ENCODE measurements at places on chromosomes 11 and 22.

- DNase-seq: no peak
Measured at GRCh38 chr11:127998421-127998820, 588.9 kb downstream of the ETS1 start.

- DNase-seq: no peak
Measured at GRCh38 chr22:45504373-45505341, 2.0 kb downstream of the FBLN1 start.

GRCh38 chr11:12079726-12080556 is 30.4 kb upstream of the MICAL2 start:
- no peak for DNase-seq

DNA sequence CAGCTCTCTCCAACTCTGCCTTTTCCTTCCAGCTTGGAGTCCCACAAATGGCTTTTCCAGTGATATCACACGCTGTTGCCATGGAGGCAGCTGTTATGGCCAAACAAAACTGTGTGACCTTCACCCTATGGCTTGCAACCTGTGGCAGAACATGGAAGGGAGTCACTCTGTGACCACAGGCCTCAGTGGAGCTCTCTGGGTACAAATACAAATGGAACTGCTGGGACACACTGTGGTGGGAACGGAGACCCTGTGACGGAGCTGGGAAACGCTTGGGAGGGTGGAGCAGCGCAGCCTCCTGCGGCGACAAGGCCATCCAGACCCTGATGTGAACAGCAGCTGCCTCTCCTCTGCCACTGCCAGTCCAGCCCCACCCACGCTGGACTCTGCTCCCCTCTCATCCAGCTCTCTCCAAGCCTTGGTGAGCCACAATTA is 162.5 kb downstream of the ETS1 start:
- DNase-seq: no peak

GRCh38 chr22:28948424-28948823 is 65.1 kb downstream of the ZNRF3 start:
- DNase-seq: no peak

DNA sequence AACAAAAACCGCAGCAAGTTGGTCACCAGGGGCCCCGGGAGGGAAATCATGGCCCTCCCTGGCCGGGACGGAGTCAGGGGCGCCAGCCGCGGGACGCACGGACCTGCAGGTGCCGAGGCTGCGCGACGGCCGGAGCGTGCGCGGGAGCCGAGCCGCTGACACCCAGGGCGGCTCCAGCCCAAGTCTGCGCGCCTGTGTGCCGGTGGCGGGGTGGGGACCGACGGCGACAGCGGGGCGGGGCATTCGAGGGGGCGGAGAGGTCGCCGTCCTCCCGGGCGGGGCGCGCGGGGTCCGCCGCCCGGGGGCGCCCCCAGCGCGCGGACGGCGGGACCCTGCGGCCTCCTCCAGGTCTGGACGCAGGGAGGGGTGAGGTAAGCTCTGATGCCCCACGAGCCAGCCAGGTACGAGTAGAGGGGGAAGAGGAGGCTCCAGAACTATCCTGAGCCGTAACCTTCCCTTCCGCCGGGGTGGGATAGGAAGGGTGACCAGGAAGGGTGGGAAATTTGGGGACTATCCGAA is at the start of gene ESAM:
ESAM (minus strand) TSS at position 186 of the 519 bp plus-strand sequence; CDS start at position 50, 136 bp downstream.
- no peak for DNase-seq

GRCh38 chr11:23948851-23949250 is 548.0 kb upstream of the LUZP2 start:
- DNase-seq: no peak

- no peak for DNase-seq
Measured at GRCh38 chr11:72244060-72244360, at the start of gene PHOX2A. Gene PHOX2A, minus strand, starts transcription at chr11:72244176. Its CDS starts 172 bp downstream, at chr11:72244004.

DNA sequence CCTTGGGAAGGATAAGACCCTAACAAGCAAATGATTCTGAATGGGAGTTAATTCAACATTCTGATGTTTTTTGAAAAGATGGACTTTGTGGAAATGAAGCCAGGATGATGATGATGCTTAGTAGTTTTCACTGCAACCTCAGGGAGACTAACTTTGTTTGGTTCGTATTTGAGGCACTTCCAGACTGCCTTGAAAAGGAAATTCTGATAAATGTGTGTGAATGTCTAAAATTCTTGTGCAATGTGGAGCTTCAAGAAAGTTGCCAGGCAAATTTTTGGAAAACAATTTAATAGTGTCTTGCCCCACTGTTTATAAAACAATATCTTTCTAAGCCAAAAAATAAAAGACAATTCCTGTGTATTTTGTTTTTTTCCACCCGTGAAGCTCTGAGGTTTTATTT is 11.2 kb upstream of the NAV2 start:
- no peak for DNase-seq

- DNase-seq: no peak
Measured at GRCh38 chr11:65204646-65205601, 23.2 kb downstream of the CAPN1 start.

DNA sequence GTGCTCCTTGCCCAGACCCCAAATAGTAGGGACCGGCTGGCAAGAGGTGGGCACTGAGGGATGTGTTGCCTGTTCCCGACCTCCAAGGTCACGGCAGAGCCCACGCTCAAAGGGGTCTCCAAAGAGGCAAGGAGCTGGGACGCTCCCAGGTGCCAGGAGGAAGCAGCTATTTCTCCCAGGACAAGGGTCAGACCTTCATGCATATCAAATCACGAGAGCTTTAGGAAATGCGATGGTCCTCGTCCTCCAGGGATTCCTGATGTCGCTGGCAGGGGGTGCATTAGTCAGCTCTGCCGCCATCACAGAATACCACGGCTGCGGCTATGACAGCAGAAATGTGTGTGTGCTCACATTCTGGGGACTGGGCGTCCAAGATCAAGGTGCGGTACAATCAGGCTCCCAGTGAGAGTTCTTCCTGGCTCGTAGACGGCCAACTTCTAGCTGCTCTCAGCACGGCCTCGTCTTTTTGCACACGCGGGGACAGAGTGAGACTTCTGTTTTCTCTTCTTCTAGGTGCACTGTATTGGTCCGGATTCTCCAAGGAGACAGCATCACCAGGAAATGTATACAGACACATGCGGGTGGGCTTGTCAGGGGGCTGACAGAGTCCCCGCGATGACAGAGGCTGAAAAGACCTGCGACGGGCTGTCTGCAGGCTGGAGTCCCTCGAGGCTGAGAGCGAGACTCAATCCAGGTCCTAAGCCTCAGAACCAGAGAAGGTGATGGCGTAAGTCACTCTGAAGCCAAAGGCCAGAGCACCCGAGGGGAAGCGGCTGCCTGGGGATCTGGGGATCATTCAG is 81.6 kb downstream of the SHANK2 start:
- DNase-seq: no peak

Data from NCI-H2081 treated with DMSO at 0.1 percent for 48 hours (cell line).